Midbrain (tissue), 1 donor: ENCODE measurements at places on chromosomes 12 and 14.

DNA sequence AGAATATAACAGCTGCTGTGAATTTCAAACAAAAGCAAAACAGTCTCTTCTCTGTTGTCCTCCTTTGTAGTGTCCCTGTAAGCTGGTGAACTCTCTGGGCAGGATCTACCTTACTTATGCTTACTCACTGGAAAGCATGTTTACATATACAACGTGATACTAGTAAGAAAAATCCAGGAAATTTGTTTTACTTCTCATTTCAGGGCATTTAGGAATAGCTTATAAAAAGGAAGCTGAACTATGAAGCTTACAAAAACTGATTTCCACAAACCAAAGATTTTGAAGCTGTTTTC lies 311.0 kb downstream of the NOVA1 start:
- no peak for DNase-seq

GRCh38 chr12:70936203-70936813 lies 15.8 kb upstream of the PTPRR start:
- no peak for DNase-seq

GRCh38 chr12:40222247-40222646 lies 2.5 kb upstream of the LRRK2 start:
- DNase-seq = no peak

- DNase-seq = no peak
These were observed 159.3 kb upstream of the CPNE8 start for GRCh38 chr12:39064708-39065107.

DNA sequence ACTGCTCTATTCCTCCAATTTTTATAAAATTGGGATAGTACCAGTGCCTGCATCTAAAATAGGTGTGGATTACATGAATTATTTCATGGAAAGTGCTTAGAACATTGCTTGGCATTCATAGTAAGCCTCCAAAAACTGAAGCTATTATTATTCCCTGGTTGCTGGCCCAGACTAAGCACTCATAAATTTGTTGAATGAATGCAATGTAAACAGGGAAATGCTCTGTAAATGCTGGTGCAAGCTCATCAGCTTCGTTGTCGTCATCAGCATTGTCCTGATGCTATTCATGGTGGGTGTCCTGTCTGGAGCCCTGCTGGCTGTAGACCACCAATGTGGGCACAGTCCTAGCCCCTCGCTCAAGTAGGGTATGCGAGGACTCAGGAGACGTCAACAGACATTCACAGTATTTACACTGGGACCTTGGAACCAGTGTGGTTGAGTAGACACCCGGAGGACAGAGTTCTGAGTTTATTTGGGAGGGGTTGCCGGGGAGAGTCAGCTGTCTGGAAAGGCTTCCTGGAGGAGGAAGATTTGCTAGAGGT lies 16.5 kb downstream of the BDKRB2 start:
- DNase-seq = no peak

- no peak for DNase-seq
These were observed 22.7 kb downstream of the LRTM2 start for GRCh38 chr12:1842905-1843640.

DNA sequence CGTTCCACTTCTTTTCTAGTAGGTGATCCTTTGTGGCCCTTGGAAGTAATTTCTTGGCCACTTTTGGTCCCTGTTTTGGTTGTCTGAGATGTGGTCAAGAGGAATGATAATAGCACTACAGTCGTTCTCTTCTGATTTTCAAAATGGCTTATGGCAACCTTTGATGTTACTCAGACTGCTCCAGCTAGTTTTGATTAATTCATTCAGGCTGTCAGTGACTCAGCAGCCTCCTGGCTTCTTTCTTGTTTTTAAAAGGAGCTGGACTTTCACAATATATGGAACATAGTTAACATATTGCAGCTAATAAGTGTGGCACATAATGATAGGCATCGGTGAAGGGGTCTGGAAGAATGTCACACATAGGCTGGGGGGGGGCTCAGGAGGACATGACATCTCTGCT lies 47.3 kb downstream of the WDR20 start:
- peak; percentile 25 for DNase-seq

GRCh38 chr14:88454886-88455285 lies 69.4 kb downstream of the SPATA7 start:
- DNase-seq = no peak

DNA sequence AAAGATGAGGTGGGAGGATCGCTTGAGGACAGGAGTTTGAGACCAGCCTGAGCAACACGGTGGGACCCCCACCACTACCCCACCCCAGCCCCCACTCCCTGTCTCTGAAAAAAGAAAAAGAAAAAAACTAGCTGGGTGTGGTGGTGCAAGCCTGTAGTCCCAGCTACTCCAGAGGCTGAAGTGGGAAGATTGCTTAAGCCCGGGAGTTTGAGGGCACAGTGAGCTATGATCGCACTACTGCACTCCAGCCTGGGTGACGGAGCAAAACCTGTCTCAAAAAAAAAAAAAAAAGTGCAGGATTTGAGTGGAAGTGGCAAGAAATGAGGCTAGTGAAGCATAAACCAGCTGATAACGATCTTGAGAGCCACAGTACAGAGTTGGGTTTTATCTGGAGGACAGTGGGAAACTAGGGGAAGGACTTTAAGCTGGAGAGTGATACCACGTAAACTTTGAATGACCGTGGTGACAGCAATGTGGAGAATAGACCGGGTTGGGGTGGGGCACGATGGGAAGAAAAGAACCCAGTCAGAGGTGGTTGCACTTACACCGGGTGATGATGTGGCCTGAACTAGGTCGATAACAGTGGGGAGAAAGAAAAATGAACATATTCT lies 85.3 kb downstream of the TMEM260 start:
- no peak for DNase-seq

DNA sequence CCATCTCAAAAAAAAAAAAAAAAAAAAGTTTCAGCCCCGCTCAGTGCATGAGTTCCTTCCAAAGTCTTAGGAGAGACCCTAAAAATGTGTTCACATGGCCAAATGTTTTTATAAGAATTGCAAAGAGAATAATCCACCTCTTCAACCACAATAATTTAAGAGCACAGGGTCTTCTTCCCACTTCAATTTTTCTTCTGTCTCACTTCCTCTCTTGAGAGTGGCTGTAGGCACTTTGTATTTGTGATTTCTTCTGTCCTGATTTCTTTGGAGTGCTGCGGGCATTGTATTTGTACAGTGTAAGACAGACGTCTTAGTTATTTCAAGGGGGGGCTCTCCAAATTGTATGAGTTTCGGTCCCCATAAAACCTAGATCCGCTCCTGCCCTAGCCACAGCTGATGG lies 58.3 kb downstream of the C12orf56 start:
- no peak for DNase-seq

GRCh38 chr12:122013136-122013535 lies 8.5 kb upstream of the BCL7A start:
- DNase-seq = no peak

DNA sequence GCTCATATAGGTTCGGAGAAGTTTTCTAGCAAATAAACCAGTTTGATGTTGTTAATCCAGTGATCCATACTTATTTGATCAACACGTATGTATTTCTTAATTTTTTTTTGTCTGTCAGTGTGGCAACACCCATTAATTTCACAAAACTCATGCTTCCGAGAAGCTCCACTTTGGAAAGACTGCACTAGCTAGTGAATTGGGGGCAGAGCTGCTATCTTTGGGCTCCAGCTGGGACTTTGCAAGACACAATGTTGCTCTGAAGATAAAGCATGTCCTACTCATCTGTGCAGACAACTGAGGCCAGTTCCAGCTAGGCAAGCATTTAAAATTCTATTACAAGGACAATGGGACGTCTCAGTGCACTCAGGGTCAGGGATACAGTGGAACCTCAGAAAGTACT lies 298.4 kb downstream of the NUAK1 start:
- DNase-seq = no peak

DNA sequence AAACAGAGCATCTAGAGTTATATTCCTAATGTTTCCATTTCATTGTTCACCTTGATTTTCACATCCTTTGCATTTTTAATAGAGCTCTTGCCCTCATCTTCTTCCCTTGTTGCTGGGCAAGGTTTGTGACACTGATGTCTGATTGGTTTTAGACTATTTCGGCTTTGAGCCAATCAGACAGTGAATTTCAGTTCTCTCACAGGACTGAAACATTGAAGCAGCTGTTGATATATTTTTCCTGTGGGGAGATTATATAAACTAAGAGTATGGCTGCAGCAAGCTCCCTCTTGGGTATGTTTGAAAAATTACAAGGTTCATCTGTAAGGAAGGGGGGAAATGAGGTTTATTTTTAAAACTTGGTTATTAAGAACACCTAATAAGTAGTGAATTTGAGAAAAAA lies 51.2 kb downstream of the ATF7IP start:
- peak; percentile 65 for DNase-seq

DNA sequence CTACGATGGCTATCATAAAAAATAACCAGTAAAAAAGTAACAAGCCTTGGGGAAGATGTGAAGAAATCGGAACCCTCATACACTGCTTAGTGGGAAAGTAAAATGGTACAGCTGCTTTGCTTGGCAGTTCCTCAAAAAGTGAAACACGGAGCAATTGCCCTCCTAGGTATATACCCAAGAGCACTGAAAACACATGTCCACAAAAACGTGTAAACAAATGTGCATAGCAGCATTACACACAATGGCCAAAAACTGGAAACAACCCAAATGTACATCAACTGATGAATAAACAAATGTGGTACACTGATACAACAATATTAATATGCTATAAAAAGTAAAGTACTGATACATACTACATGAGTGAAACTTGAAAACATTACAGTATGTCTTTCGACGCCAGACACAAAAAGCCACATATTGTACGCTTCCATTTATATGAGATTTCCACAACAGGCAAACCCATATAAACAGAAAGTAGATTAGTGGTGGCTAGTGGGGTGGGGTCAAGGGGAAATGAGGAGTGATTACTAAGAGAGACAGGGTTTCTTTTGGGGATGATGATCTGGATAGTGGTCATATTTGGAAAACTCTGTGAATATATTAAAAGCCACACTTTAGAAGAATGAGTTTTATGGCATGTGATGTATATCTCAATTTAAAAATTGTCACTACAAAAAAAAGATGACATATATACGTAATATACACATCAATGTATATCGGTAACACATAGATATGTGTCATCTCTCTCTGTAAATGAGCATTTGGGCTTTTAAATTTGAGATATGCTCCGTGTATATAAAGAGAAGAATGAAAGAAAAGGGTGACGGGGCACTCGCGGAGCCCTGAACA lies 996 bp downstream of the SLC41A2 start:
- DNase-seq = no peak

DNA sequence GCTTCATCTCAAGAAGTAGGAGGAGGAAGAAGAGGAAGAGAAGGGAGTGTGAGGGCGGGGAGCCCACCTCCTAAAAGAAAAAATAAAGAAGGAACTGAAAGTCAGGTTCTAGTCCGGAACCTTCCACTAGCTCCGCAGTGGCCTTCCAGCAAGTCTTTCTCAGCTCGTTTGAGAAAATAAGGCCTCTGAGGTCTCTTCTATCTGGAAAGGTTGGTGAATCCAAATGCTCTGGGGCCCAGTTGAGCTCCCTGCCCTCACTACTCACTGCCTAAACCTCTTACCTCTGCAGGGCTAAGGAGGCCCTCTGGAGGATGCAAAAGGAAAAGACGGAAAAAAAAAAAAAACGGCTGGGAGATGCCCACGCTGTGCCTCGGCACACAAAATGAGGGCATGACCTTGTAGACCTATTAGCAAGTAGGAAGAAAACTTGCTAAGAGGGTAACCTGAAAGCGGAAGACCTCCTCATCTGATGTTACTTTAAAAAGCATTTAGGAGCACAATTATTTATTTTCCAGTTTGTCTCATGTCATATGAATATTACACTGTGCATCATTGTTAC lies 35.9 kb downstream of the FBLN5 start:
- peak; percentile 32 for DNase-seq

GRCh38 chr12:49367381-49368239 lies at the start of gene SPATS2:
SPATS2 (plus strand) TSS chr12:49367462; CDS start chr12:49461013, 93,551 bp downstream.
- no peak for DNase-seq

- no peak for DNase-seq
These were observed 242.0 kb downstream of the ADAMTS20 start for GRCh38 chr12:43309959-43310358.

GRCh38 chr12:67367843-67368242 lies 98.7 kb downstream of the CAND1 start:
- no peak for DNase-seq

DNA sequence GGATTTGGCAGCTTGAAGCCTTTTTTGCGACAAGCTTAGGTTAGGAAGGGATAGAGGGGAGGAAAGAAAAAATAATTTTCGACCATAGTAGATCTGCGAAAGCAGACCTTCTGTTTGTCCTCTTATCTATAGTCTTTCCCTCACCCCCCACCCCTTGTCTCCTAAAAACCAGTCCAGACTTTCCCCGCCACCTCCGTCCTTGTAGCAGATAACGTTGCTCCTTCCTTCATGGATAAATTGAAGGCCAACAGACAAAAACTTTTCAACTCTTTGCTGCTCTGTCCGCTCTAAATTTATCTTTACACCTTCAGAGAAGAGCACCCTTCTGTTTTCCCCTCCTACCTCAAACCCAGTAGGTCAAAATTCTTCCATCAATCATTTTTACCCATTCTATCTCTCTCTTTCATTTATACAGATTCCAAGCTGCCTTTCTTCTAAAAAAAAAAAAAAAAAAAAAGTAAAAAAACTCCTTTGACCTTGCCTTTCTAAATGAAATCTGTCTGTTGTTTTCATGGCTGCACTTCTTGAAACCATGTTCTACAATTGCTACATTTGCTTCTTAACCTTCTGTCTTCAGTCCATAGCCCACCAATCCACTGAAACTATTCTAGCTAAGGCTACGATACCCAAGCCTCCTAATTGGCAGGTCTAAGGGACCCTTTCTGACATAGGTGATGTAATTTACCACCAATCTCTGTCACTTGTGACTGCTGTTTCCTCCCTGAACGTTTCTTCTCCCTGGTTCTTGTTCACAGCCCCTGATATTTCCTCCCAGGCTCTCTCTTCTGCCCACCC lies 11.1 kb upstream of the NEMF start:
- DNase-seq = peak; percentile 28

DNA sequence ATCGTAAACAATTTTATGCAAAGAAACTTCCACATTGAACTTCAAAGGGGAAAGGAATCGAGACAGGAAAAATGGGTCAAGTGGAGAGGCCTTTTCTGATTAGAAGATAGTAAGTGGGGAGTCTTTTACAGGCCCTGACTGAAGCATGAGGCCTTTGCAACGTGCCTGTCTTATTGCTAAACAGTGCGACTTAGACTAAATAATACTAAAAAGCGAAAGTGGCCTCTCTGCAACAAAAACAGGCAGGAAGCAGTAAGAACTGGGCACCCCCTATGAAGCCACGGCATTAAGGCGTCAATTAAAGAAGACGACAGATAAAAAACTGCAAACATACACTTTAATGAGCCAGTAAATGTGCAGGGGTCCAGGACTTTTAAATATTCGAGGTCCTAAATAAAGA lies 283.4 kb upstream of the GRIP1 start:
- no peak for DNase-seq

GRCh38 chr14:75645056-75645455 lies 15.6 kb downstream of the ERG28 start:
- no peak for DNase-seq

GRCh38 chr12:131622422-131622955 lies 88.4 kb upstream of the SFSWAP start:
- DNase-seq = no peak
